C1 segment of cervical spinal cord (tissue), 14 donors: ENCODE measurements at places on chromosomes 1 and 21.
A peak's percentile ranks its signal among the peaks of the same experiment; 100 is the strongest.

DNA sequence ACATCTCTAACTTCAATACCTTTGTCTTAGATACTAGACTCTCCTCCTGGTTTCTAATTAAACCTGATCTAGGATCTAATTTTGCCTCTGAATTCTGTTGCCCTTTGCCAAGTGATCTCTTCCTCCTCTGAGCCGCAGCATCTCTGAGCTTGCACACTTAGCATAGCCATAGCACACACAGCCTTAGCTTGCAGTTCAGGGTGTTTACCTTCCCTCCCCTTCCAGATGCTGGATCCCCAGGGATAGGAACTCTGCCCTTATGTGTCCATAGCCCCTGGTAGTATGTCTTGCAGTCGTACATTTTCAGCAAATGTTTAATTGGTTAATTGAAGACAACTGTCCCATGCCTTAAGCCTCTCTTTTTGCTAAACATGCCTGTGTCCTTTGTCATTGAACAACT, 30.3 kb downstream of the SELL start:
- DNase-seq: no peak

DNA sequence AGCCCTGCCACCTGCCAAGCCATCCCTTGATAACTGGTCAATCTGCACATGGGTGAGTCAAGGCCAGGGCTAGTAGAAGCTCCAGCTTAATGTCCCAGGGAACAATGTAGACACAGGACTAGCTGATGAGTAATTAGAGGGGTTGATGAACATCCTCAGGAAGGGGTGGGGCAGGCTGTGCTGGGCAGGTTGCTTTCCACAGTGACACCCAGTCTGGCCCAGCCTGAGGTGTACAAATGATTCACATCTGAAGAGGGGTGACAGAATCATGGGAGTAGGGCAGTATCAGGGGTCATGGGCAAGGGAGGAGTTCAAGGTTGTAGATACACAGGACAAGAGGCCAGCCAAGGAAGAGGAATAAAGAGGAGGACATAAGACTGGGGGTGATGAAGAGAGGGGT, 4.3 kb downstream of the LPAR3 start:
- no peak for DNase-seq

GRCh38 chr1:3461238-3461933, 6.9 kb downstream of the ARHGEF16 start:
- DNase-seq: no peak

- DNase-seq: no peak
Observed at GRCh38 chr21:16424331-16424751, 694.6 kb downstream of the USP25 start.

DNA sequence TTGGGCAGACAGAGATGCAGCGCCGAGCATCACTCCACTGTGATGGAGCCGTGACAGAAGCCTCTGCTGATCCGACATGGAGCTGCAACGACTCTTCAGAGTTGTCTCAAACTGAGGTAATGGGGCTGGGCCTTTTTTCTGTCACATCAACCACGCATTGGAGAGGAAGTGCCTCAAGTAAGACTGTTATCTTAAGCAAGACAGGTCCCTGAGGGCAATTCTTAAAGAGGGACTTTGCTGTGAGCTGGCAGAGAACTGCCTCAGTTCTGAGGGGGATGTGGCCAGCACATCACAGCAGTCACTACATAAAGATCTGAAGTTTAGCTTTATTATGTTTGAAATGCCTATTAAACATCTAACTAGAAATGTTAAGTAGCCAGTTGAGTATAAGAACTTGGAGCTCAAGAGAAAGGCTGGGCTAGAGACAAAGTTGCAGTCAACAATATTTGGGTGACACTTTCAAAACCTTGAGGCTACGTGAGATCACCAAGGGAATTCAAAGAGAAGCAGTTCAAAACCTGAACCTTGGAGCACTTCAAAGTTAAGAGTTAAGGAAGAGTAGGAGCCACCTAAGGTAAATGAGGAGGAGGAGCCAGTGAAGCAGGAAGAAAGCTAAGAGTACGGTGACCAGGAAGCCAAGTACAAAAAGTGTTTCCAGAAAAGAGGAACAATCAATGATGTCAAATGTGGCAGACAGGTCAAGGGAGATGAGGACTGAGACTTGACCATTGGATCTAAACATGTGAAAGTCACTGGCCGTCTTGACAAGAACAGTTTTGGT, 54.2 kb upstream of the BCL9 start:
- no peak for DNase-seq

GRCh38 chr1:15219280-15220023, 27.6 kb upstream of the FHAD1 start:
- no peak for DNase-seq

DNA sequence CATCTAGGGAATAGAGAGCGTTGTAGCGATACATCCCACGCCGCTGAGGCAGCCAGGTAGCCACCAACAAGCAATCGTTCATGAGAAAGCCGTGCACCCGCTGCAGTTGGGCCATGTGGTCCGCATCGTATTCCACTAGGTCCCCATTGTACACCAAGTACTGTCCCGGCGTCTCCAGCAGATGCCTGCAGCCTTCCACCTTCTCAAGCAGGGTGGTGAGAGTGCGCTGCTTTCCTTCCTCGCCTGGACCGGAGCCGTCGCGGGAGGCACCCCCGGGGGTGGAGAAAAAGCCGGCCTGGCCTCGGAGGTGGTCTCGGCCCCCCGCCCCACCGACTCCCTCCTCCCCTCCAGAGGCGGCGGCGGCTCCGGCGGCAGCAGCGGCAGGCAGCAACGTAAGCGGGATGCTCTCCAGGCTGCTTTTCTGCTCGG, 595 bp downstream of the EXOC8 start:
- peak; percentile 59 for DNase-seq

GRCh38 chr1:108747171-108747850, 837 bp downstream of the STXBP3 start:
- peak; percentile 75 for DNase-seq

- no peak for DNase-seq
Observed at GRCh38 chr21:41759214-41759840, 7.5 kb downstream of the RIPK4 start.

DNA sequence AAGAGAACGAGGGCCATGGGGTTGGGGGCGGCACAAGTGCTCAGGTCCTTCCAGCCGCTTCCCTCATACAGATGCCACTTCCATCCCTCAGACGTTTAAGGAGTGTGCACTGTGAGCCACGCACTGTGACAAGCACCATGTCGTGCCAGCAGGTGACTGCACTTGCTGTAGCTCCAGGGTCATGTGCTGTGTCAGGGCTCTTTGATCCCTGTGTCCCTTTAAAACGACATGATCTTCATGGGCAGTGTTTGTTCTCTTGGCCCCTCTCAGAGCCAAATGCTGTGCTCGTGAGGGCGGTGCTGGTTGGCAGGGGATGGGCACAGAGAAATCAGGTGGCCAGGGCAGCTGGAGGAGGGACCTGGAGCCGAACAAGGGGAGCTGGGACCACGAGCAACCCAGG, 19.9 kb downstream of the IL10RB start:
- DNase-seq: no peak

DNA sequence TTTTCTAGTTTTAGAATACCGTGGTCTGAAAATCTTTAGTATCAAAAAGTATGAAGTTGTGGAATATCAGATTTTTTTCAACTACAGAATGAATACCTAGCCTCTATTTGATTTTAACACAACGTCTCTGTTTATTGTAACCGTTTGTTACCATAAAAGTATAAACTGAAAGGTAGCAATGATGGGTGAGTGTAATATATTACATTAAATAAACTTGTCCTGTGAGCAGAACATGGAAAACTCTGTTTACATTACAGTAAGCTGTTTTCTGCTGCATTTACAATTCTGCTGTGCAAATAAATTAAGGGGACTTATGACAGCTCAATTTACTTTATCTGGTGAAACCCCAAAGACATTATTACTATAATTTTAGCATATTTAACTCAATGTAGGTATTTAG, 62.5 kb downstream of the CHRM3 start:
- DNase-seq: no peak

DNA sequence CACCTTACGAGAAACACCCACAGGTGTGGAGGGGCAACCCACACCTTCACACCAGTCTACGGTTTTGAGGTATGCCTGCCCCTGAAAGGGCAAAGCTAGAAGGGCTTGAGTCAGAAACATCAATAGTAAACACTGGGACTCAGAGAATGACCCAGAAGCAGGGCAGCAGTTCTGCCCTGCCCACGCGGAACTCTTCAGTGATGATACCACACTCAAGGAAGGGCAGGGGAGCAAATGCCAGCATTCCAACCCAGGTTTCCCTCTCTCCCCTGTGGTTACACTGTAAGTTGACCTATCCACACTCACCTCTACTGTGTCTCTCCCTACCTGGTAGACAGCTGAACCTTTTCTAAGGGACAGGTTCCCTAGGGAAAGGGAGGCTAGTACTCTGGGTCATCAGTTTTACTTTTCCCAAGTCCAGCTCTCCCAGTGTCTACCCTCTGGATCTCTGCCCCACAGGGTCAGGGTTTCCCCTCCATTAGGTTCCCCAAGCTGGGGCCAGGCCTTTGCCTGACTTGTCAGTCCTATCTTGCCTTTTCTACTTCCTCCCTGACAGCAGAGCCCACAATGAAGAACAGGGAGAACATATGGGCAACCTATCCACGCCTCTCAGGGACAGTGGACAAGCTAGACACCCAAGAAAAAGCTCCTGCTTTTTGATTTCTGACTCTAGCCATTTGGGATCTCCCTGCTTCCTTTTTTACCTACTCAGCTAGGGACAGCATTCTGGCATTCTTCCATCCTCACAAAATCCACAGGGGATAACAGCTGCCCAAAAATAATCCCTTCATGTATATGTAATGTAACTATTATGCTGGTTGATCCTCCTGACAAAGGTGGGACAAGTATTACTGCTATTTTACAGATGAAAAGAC, 3.0 kb downstream of the F11R start:
- no peak for DNase-seq

GRCh38 chr1:234980645-234981396, 147.8 kb downstream of the TOMM20 start:
- DNase-seq: peak; percentile 65

DNA sequence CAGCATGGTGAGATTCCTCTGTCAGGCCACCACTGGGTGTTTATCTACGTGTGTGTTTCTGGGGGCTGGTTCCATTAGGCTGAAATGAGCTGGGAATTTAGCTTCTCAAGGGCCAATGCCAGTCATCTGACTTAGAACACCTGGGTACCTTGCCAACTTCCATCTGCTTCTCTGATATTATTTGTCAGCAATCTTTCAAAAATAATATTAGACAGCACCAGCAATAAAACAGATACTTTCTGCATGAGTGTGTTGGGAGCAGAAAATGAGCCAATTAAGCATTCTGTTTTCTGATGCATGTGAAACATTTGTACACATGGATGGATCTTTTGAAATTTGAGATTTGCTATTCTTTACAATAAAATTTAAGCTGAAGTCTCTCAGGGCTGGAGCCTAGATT, 124.1 kb downstream of the RYR2 start:
- DNase-seq: no peak

GRCh38 chr1:205923651-205924459, 19.4 kb downstream of the SLC26A9 start:
- no peak for DNase-seq

DNA sequence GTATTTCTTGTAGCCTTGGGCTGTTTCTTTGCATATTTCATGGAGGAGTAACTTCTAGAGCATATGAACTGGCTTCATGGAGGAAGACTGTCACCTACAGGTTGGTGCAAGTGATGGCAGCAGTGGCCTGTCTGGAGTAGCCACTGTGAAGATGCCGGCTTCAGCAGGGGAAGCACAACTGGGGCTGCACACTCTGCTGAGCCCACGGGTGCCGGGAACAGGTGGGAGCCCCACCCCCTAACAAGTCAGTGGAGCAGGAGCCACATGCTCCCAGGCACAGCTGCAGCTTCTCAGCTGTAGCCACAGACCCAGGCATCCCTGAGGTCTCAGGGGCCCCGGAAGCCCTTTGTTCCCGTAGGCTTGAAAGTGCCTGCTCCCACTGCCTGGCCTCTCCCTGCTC, 43.2 kb upstream of the C1orf185 start:
- no peak for DNase-seq

- DNase-seq: peak; percentile 40
Observed at GRCh38 chr1:177302357-177303044, 131.7 kb downstream of the BRINP2 start.

GRCh38 chr1:11955221-11955620, 20.7 kb downstream of the PLOD1 start:
- no peak for DNase-seq
